ENCODE measurements at places on chromosomes 12 and 14. TPM values are rescaled to one million over a fixed set of nuclear protein-coding genes. Genes with fewer than 3 reads are reported as not detected.

DNA sequence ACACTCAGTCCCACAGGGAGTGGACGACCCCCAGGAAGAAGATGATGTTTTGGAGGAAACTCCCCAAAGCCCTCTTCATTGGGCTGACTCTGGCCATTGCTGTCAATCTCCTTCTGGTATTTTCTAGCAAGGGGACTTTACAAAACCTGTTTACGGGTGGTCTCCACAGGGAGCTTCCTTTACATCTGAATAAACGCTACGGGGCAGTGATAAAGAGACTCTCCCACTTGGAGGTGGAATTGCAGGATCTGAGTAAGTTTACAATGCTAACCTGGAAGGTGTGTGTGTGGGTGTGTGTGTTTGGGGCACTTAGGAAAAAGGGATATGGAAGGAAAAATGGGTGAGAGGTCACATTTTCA, 416 bp downstream of the GALNT8 start:
- H3K36me3 ChIP-seq: no peaks in the 10 kb centered on the region
- H3K27ac ChIP-seq: no peak overlapping the region
- no peaks in the 10 kb centered on the region for H3K4me1 ChIP-seq
- H3K27me3 ChIP-seq: peaks cover 34% of the 10 kb centered on the region
- H3K4me3 ChIP-seq: no peak overlapping the region

DNA sequence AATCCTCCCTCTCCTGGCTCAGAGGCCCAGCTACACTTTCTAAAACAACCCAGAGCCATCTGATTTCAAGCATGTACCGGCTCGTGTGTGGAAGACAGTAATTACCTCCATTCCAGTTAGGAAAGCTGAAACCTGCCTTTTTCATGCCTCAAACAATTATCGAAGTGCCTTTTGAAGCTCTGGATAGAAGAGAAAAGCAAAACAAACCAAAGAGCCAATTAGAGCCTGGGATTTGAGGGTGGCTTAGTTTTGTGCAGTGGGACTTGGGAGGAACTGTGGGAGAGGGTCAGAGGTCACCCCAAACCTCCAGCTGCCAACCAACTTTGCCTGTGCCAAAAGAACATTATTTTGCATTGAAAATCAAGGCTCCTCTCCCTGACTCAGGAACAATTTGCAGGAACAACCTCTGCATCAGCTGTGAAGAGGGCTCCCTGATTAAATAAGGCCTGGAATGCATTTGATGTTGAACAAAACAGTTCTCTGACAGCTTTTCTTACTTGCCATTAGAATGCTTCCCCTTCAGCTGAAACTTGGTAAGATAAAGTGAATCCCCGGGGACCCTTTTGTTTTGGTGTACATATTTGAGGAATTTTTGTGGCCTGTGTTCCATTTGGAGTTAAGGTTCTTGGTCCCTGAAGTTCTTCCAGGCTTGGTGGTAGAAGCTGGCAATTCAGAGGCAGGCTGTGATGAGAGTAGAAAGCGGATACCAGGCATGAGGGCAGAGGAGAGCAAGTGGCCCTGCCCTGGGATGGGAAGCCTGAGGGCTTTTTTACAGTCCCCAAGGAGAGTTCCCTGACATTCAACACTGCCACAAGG, 270.1 kb downstream of the ZFP36L1 start:
- H3K36me3 ChIP-seq: no peaks in the 10 kb centered on the region
- DNase-seq: no peak
- peaks cover 6% of the 10 kb centered on the region for H3K4me1 ChIP-seq
- no peaks in the 10 kb centered on the region for H3K27me3 ChIP-seq
- H3K27ac ChIP-seq: no peak overlapping the region

- no peaks in the 10 kb centered on the region for H3K27me3 ChIP-seq
- H3K36me3 ChIP-seq: peaks cover 17% of the 10 kb centered on the region
- no peak overlapping the region for H3K4me3 ChIP-seq
- H3K4me1 ChIP-seq: peaks cover 2% of the 10 kb centered on the region
Measured at GRCh38 chr12:124947561-124948398, 33.3 kb upstream of the UBC start.

DNA sequence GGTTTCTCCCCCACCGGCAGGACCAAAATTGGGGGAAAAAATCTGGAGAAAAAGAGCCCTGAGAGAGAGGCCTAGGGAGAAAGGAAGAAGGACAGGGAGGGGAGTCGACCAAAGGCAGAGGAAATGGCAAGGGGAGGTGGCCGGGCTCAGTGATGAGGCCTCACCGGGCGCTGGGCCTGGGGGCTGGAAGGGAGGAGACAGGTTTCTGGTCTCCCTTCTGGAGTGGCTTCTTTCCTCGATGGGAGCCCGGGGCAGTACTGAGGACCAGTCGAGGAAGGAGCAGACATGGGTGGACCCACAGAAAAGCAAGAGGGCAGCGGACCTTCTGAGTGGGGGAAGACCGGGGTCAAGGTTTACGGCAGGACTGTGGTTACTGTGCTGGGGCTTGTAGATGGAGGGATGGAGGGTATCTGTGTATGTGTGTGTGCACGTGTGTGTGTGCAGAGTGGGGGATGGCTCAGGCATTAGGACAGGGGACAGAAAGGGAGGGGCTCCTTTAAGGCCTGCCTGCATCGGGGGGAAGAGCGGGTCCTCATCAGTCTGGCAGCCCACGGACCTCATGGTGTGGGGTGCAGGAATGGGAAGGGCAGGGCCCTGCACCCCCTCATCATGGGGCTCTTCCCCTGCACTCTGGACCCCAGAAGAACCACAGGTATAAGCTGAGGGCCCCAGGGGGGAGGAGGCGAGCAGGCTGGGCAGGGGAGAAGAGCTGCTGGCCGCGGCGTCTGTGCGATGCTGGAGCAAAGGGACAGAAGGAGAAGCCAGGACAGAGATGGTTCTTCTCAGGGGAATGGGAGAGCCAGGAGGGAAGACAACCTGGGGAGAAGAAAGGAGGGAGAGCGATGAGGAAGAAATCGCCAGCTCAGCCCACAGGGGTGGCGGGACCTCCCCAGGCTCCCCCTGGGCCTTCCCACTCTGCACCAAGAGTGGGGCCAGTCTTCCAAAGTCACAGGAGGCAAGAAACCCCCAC, 15.1 kb upstream of the RPLP0 start:
- H3K36me3 ChIP-seq: peaks cover 45% of the 10 kb centered on the region
- no peaks in the 10 kb centered on the region for H3K27me3 ChIP-seq
- H3K4me3 ChIP-seq: no peak overlapping the region
- no peaks in the 10 kb centered on the region for H3K4me1 ChIP-seq
- H3K27ac ChIP-seq: no peak overlapping the region

DNA sequence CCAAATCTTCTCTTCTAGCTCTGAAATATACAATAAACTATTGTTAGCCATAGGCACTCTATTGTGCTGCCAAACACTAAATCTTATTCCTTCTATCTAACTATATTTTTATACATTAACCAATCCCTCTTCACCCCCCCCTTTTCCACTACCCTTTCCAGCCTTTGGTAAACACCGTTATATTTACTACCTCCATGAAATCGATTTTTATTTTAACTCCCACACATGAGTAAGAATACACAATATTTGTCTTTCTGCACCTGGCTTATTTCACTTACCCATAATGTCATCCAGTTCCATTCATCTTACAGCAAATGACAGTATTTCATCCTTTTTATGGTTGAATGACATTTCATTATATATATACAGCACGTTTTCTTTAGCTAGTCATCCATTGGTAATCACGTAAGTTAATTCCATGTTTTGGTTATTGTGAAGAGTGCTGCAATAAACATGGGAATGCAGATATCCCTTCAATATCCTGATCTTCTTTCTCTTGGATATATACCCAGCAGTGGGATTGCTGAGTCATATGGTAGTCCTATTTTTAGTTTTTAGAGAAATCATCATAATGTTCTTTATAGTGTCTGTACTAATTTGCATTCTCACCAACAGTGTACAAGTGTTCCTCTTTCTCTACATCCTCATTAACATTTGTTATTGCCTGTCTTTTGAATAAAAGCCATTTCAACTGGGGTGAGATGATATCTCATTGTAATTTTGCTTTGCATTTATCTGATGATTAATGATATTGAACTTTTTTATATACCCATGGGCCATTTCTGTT, 34.2 kb upstream of the PLBD1 start:
- H3K27ac ChIP-seq: no peak overlapping the region
- peaks cover 10% of the 10 kb centered on the region for H3K27me3 ChIP-seq
- peaks cover 2% of the 10 kb centered on the region for H3K36me3 ChIP-seq
- DNase-seq: no peak

DNA sequence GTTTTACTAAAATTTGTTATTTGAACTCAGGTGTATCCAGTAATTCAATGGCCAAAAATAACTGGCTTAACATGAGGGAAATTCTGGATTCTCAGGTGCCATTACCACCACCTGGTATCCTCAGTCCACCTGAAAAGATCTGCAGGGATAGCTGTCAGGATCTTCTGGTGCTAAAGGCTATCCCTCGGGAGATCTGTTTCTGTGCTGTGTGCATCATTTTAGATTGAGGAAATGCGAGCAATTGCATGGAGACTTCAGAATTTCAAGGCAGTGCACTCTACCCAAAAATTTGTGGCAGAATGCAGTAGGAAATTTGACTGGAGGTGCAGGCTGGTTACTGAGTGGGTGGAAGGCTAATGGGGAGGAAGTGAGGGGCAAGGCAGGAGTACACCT, 26.4 kb downstream of the ZCCHC8 start:
- no peak for DNase-seq

- H3K27me3 ChIP-seq: peaks cover 10% of the 10 kb centered on the region
- DNase-seq: no peak
- H3K4me3 ChIP-seq: no peak within 1 kb of the TSS
- no peaks in the 10 kb centered on the region for H3K4me1 ChIP-seq
- no peaks in the 10 kb centered on the region for H3K36me3 ChIP-seq
Measured at GRCh38 chr12:113403435-113404415, at the start of gene SDS. TSS of gene SDS (minus strand) at chr12:113403887. CDS start at chr12:113399708, 4,179 bp downstream.

GRCh38 chr12:55845361-55845760, 2.6 kb upstream of the MMP19 start:
- H3K36me3 ChIP-seq: no peaks in the 10 kb centered on the region
- no peak overlapping the region for H3K4me3 ChIP-seq
- peaks cover 3% of the 10 kb centered on the region for H3K27me3 ChIP-seq
- no peak for DNase-seq

DNA sequence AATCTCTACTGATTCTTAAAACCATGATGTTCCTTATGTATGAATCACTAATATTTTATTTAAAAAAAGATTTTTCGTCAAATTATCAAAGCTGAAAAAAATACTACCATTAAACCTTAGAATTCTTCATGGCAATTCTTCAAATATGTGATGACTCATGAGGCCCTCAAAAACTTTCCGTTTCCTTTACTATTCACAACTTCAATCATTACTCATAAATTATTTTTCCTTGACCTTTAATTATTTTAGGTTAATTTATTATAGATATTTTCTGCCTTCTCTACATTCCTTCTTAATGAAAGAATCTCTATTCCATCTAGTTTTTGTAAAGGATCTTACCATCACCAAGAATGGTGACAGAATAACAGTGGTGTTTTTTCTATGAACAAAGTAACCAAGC, 162.1 kb upstream of the SOX5 start:
- H3K27ac ChIP-seq: no peak overlapping the region
- no peak overlapping the region for H3K4me3 ChIP-seq
- H3K36me3 ChIP-seq: no peaks in the 10 kb centered on the region

DNA sequence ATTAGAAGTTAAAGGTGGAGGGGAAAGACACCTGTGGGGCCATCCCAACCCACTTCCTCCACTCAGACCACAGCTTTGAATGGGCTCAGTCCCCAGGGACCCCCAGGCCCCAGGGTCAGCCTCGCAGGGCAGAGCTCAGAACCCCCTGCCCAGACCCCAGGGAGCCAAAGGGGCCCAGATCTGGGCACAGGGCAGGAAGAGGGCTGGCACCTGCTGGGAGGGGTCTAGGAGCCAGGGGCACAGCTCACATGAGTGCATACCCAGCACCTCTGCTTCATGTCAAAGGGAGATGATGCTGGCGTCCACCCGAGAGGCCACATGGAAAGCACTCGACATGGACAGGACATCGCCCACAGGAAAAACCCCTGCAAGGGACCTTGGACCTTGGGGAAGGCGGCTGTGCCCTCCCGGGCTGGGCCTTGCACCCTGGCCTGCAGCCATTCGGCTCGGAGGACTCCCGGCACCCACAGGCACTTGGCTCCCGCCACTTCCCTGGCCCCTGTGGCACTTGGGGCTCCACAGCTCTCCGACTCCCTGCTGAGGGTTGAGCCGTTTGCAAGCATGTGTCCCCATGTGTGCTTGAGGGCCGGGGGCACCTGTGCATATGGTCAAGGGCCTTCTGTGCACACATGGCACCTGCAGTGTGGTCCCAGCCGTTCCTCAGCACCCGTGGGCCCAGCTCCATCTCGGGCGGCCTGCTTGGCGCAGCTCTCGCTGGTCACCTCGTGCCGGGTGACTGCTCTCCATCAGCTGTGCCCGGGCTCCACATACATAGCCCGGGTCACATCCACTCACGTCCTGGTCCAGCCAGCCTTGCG, 7.8 kb upstream of the AMN start:
- no peaks in the 10 kb centered on the region for H3K27me3 ChIP-seq
- peaks cover 2% of the 10 kb centered on the region for H3K4me1 ChIP-seq
- no peak overlapping the region for H3K27ac ChIP-seq
- H3K36me3 ChIP-seq: no peaks in the 10 kb centered on the region

The RHOJ gene
- total RNA-seq: not detected

The DRAM1 gene
- 1.4 TPM for total RNA-seq

The TAS2R42 gene
- not detected for total RNA-seq

The MYO1H gene
- total RNA-seq: not detected

The SLC17A8 gene
- total RNA-seq: not detected
